ENCODE measurements at places on chromosomes 4 and X.

- DNase-seq: no peak
Observed at GRCh38 chrX:120456973-120457372, 12.1 kb downstream of the LAMP2 start.

DNA sequence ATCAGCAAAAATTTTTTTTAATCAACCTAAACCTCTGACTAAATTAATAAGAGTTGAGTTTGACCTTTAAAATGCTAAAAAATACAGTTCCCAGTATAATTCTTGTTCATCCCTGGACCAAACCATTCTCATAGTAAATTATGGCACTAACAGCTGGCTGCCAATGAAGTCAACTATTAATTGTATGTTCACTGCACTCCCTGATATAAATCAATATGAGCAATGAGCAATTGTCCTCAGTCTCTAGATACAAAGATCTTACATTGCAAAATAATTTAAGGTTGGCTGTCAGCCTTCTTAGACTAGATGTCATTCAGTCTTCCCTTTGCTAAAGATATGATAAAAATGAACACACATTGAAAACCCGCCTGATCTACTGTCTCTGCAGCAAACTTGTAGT, 39.3 kb downstream of the NKX6-1 start:
- no peak for DNase-seq

DNA sequence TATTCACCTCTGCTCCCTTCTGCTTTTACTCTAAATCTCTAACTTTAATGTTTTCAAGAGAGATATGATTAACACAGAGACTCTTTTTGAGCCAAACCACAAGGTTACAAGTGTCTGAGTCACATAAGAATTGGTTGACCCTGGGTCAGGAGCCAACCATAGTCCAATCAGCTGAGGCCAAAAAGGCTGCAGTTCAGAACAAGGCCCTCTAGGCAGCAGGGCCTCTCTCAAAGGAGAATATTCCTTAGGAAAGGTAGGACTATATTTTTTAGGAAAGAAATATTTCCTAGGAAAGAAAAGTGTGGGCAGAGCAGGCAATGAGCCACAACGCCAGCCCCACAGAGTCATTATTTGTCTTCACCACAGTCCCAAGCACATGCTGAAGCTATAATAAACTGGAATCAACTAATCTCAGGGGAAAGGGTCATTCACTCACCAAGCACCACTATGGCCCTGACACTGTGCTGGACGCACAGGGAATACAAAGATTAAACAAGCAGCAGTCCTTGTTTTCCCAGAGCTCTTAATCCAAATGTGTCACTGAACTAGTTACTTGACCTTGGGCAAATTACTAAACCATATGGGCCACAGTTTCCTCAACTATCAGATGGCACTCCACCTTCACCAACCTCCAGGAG, 2.2 kb downstream of the ATP8A1 start:
- DNase-seq: no peak

DNA sequence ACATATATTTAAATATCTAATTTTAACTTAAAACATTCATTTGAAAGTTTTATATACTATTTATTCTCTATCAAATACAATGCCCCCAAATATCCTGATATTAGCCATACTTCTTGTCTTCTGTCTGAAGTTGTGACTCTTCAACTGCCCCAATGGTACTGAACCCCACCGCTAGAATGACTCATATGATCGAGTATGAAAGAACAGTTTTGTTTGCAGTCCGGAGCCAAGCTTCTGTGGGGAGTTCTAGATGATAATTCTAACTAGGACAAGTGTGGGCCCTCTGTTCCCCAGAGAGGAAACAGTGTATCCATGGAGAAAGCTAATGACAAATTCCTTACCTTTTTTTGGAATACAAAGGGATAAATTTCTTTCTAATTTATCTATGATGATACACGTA, 24.7 kb upstream of the CT47A1 start:
- DNase-seq: no peak

DNA sequence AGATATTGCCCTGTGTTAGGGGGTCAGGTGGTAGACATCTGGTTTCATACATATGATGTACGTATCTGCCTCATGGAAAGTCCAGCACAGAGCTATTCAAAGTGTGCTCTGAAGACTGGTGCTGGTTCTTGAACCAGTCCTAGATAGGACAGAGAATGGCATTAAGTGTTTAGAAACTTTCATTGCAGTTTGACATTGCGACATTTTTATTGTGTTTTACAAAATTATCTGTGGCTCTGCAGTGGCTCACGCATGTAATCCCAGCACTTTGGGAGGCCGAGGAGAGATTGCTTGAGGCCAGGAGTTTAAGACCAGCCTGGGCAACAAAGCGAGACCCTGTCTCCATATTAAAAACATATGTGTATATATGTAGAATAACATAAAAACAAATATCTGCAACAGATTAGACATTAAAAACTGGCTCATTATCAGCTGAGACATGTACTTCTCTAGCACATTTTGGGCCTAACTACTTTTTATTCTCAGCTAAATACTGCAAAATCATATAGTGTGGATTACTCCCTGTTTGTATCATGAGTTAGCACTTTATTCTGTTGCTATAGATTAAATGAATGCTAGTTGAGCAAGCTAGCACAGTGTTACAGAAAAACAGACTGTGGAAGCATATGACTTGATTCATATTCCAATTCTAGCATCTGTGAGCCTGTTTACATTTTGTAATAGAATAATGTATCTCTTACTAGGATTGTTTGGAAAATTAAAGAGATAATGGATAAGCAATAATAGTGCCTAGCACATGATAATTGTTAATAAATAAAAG, 57.1 kb downstream of the USP9X start:
- no peak for DNase-seq

- no peak for DNase-seq
Observed at GRCh38 chrX:8091510-8091909, 79.6 kb downstream of the VCX2 start.

GRCh38 chr4:99275050-99275449, 15.7 kb downstream of the ADH1A start:
- no peak for DNase-seq

DNA sequence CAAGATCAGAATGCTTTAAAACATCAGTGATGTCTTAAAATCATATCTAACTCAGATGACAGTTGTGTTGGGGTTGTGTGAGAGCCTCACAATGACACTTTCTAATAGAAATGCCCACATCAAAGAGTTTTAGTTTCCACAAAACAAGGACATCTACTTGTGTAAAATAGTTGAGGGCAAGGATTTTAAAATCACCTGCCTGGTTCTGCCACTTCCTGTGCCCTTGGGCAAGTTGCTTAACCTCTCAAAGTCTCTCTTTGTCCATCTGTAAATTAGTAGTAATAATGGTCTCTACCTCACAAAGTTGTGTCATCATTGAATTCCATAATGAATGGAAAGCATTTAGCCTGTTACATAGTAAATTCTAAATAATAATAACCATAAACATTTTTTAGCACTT, 41.9 kb upstream of the RELL1 start:
- no peak for DNase-seq

GRCh38 chr4:128516301-128516969, 228.8 kb upstream of the PGRMC2 start:
- DNase-seq: no peak

- no peak for DNase-seq
Observed at GRCh38 chr4:113935190-113935589, 44.3 kb downstream of the ARSJ start.

DNA sequence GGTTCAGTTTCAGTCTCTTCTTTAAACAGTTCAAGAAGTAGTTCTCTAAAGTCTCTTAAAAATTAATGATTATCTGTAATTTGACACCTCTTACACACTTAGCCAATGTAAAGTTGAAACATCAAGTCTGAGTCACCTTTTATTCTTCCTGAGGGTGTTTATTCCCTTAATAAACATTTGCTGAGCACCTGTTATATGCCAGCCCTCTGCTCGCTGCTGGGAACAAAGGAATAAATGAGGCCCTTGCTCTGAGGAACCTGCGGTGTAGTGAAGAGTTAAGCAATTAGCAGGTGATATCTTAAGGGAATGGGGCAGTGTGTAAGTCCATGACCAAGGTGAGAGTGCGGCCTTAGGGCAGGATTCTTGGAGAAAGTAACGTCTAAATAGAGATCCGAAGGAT, 5.2 kb upstream of the NDNF start:
- no peak for DNase-seq

DNA sequence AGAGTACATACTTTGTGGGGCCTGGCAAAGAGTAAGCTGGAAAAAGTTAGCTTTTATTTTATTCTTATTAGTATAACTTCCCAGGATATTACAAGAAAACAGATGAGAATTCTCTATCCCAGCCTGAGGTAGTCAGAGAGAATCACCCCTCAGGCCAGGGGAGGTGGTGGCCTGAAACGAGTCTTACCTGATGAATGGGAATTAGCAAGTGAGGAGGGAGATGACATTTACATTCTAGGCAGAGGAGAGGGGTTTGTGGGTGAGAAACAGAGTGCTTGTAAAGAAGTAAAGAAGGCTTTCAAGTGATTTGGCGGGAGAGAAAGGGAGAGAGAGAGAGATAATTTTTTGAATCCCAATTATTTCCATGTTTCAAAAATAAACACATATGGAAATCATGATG, 39.3 kb upstream of the PDK3 start:
- no peak for DNase-seq

DNA sequence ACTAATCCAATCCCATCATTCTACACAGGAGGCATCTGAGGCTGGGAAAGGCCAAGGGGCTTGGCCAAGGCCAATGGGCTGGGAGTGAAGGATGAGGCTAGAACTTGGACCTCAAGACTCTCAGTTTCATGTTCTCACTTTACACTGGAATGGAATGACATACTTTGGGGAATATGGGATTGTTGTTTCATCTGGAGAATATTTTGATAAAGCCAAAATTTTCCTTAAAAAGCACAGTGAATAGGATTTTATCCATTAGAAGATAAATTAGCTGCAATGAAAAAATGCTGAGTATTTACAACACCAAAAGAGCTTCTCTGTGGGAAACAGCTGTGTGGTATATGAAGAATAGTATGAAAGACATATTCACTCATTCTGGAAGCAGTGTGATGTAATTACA, 29.3 kb downstream of the SMIM20 start:
- no peak for DNase-seq

DNA sequence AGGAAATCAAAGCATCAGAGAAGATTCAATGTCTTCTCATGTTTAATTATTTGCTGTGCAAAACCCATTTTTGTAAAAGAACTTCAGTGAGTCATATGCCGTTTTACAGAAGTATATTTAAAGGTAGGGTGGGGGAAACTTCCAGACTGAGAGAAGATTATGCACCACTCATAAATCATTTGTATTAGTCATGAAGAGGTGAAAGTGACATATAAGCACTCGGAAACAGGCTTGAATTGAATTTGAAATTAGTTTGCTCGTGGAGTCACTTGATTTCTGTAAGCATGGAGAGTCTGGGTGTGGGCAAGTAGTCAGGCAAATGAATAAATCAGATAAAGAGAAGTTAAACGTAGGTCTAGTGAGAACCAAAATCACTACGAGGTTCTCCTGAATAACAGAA, 335.1 kb downstream of the ANK2 start:
- DNase-seq: no peak

GRCh38 chrX:109920325-109920724, 82.6 kb upstream of the TMEM164 start:
- no peak for DNase-seq

- DNase-seq: no peak
Observed at GRCh38 chr4:42328978-42329377, 68.3 kb upstream of the SHISA3 start.

GRCh38 chr4:184347251-184348239, 126.8 kb downstream of the IRF2 start:
- DNase-seq: no peak

- no peak for DNase-seq
Observed at GRCh38 chrX:134660627-134661026, 2.4 kb upstream of the PLAC1 start.

DNA sequence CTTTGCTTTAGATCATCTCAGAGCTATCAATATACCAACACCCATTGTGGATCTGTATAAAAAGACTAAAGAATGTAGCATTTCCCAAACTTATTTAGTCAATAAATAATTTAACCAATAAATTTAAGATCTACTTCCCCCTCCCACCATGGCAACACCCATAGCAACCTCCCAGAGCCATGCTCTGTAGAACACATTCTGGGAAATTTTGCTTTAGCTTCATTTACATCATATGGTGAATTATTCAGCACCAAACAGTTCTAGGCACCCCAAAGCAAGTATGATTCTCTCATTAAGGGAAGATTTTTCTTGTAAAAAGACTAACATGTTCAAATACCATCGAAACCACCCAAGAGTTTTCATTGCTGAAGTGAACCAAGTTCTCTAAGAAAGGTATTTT, 80.5 kb upstream of the GPR34 start:
- no peak for DNase-seq

DNA sequence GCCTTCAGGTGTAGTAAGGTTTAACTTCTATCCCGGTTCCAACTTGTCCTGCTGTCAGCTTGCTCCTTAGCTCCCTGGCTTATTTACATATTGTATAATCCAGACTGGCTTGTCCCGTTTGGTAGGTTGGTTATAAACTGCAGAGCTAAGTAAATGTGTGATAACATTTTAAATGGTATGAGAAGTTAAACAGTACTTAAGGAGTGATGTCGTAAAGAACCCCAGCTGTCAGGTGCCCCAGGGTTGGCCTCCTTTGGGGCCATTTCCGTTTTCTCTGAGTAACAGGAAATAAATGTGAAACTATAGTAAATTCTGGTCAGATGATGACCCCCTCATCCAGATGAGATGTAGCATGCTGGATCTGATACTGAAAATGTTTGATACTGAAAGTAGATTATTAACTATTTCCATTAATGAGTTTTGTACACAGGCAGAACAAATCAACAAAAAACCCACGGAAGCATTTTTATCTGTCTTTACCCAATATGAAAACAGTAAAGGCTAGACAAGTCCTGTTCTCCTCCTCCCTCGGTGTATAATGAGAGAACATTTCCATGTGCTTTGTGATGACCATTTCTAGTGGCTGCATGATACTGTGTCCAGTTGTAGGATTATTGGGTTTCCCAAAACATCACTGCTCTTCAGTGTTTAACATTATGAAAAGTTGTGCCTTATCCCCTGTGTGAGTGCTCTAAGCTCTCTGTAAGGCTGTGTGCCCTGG, 22.4 kb downstream of the GAB1 start:
- no peak for DNase-seq

- DNase-seq: no peak
Observed at GRCh38 chr4:8101213-8102075, 57.2 kb downstream of the ABLIM2 start.

- no peak for DNase-seq
Observed at GRCh38 chrX:79719568-79720231, 294.9 kb upstream of the TBX22 start.
